HCT116 (cell line): ENCODE measurements at places on chromosomes 4 and X. TPM values are rescaled to one million over a fixed set of nuclear protein-coding genes. Genes with fewer than 3 reads are reported as not detected.

Gene ABCG2
- 0.44 TPM for total RNA-seq

Gene TBL1X
- total RNA-seq = 37.8 TPM

Gene APLN
- 0.22 TPM for total RNA-seq

Gene MID1
- total RNA-seq = 48.8 TPM

Gene TENM3
- 0.54 TPM for total RNA-seq

Gene OTC
- total RNA-seq = not detected

Gene EDA
- total RNA-seq = 5.2 TPM

Gene DRP2
- 0.64 TPM for total RNA-seq

Gene DCAF4L1
- 0.39 TPM for total RNA-seq

Gene FGG
- 2.7 TPM for total RNA-seq

Gene ZCCHC18
- total RNA-seq = not detected

Gene PNMA6F
- total RNA-seq = not detected

Gene CDKL2
- total RNA-seq = 1.2 TPM

- no peak for DNase-seq
- H3K4me1 ChIP-seq = peaks cover 11% of the 10 kb centered on the region
- H3K4me3 ChIP-seq = no peak overlapping the region
- no peaks in the 10 kb centered on the region for H3K27me3 ChIP-seq
- H3K36me3 ChIP-seq = no peaks in the 10 kb centered on the region
- no peak overlapping the region for H3K27ac ChIP-seq
Observed at GRCh38 chr4:178553201-178553600, 1111.0 kb upstream of the AGA start.

GRCh38 chr4:185916231-185916630, 104.2 kb upstream of the SORBS2 start:
- DNase-seq = no peak
- no peak overlapping the region for H3K27ac ChIP-seq
- H3K4me3 ChIP-seq = no peak overlapping the region
- H3K36me3 ChIP-seq = no peaks in the 10 kb centered on the region

- no peaks in the 10 kb centered on the region for H3K27me3 ChIP-seq
- no peaks in the 10 kb centered on the region for H3K36me3 ChIP-seq
- DNase-seq = no peak
- no peak within 1 kb of the TSS for H3K27ac ChIP-seq
Observed at GRCh38 chr4:73998040-73999011, at the start of gene CXCL5. TSS of gene CXCL5 (minus strand) at chr4:73998677. CDS start at chr4:73998581, 96 bp downstream.

DNA sequence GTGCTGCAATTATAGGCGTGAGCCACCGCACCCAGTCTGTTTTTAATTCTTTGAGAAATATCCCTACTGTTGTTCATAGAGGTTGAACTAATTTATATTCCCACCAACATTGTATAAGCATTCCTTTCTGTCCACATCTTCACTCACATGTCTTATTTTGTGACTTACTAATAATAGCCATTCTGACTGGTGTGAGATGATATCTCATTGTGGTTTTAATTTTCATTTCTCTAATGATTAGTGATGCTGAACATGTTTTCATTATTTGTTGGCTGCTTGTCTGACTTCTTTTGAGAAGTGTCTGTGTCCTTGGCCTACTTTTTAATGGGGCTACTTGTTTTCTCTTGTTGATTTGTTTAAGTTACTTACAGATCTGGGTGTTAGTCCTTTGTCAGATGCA, 310.9 kb upstream of the MAOA start:
- H3K36me3 ChIP-seq = no peaks in the 10 kb centered on the region
- no peak overlapping the region for H3K27ac ChIP-seq
- H3K4me1 ChIP-seq = no peaks in the 10 kb centered on the region
- DNase-seq = no peak

GRCh38 chr4:174207367-174207766, 76.1 kb downstream of the FBXO8 start:
- H3K4me1 ChIP-seq = no peaks in the 10 kb centered on the region
- no peaks in the 10 kb centered on the region for H3K36me3 ChIP-seq
- H3K4me3 ChIP-seq = no peak overlapping the region

- H3K27ac ChIP-seq = no peak overlapping the region
- DNase-seq = no peak
- no peak overlapping the region for H3K4me3 ChIP-seq
- H3K27me3 ChIP-seq = no peaks in the 10 kb centered on the region; the same call in 1 of the 2 replicates
- no peaks in the 10 kb centered on the region for H3K4me1 ChIP-seq
Observed at GRCh38 chr4:151905197-151905596, 144.4 kb upstream of the GATB start.

GRCh38 chrX:39950018-39950688, 147.6 kb downstream of the BCOR start:
- peaks cover 18% of the 10 kb centered on the region for H3K4me1 ChIP-seq
- no peak overlapping the region for H3K4me3 ChIP-seq
- no peaks in the 10 kb centered on the region for H3K27me3 ChIP-seq

- DNase-seq = no peak
- H3K27me3 ChIP-seq = no peaks in the 10 kb centered on the region
- no peak overlapping the region for H3K4me3 ChIP-seq
- peaks cover 35% of the 10 kb centered on the region for H3K36me3 ChIP-seq
Observed at GRCh38 chr4:24570574-24571236, 13.6 kb downstream of the DHX15 start.

- peaks cover 6% of the 10 kb centered on the region; the same call in 1 of the 2 replicates for H3K36me3 ChIP-seq
- no peak overlapping the region for H3K27ac ChIP-seq
- H3K27me3 ChIP-seq = no peaks in the 10 kb centered on the region
Observed at GRCh38 chrX:1430451-1430850, 22.3 kb downstream of the ASMTL start.

DNA sequence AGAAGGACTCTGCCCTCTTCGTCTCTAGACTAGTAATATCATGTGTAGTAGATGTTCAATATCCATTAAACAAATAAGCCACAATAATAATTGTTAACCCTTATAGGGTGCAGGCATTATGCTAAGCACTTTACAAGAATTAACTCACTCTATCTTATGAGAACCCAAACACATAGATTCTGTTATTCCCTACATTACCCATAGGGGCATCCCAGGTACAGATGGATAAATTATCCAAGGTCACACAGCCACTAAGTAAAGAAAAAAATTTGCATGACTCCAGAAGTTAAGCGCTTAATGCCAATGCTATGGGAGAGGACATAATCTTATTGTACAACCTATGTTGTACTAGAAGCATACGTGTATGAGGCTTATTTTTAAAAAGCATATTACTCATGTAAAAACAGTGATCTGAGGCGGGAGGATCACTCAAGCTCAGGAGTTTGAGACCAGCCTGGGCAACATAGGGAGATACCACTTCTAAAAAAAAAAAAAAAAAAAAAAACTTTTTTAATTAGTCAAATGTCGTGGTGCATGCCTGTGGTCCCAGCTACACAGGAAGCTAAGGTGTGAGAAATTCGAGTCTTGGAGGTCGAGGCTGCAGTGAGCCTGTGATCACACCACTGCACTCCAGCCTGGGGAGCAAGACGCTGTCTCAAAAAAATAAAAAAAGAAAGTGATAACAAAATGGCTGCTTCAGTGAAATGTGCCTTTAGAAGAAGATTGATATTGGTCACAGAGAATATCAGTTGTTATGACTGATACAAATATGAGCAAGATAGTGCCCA, 13.6 kb downstream of the LDB2 start:
- H3K27ac ChIP-seq = no peak overlapping the region
- 0 out of 2 replicates have a peak, but pooled peaks cover 3% of the 10 kb centered on the region for H3K27me3 ChIP-seq
- H3K4me1 ChIP-seq = no peaks in the 10 kb centered on the region
- H3K36me3 ChIP-seq = no peaks in the 10 kb centered on the region
- no peak for DNase-seq

DNA sequence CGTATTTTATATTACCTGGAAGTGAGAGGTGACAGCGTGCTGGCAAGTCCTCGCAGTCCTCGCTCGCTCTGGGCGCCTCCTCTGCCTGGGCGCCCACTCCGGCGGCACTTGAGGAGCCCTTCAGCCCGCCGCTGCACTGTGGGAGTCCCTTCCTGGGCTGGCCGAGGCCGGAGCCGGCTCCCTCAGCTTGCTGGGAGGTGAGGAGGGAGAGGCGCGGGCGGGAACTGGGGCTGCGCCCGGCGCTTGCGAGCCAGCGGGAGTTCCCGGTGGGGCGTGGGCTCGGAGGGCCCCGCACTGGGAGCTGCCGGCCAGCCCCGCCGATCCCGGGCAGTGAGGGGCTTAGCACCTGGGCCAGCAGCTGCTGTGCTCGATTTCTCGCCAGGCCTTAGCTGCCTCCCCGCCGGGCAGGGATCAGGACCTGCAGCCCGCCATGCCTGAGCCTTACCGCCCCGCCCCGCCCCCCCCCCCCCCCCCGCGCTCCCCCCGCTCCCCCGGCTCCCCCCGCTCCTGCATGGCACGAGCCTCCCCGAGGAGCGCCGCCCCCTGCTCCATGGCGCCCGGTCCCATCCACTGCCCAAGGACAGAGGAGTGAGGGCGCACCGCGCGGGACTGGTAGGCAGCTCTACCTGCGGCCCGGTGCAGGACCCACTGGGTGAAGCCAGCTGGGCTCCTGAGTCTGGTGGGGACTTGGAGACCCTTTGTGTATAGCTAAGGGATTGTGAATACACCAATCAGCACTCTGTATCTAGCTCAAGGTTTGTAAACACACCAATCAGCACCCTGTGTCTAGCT, 298.9 kb upstream of the MAGEB16 start:
- no peaks in the 10 kb centered on the region for H3K27me3 ChIP-seq
- H3K36me3 ChIP-seq = no peaks in the 10 kb centered on the region
- H3K4me1 ChIP-seq = no peaks in the 10 kb centered on the region
- H3K4me3 ChIP-seq = no peak overlapping the region
- no peak overlapping the region for H3K27ac ChIP-seq
- DNase-seq = no peak

GRCh38 chr4:140102421-140102820, 51.6 kb downstream of the MAML3 start:
- H3K27me3 ChIP-seq = no peaks in the 10 kb centered on the region
- no peak overlapping the region for H3K4me3 ChIP-seq
- no peaks in the 10 kb centered on the region for H3K36me3 ChIP-seq
- H3K27ac ChIP-seq = no peak overlapping the region
- H3K4me1 ChIP-seq = peaks cover 13% of the 10 kb centered on the region; the same call in 1 of the 2 replicates

GRCh38 chr4:8859550-8860095, 12.0 kb downstream of the HMX1 start:
- no peak overlapping the region for H3K27ac ChIP-seq
- no peaks in the 10 kb centered on the region for H3K36me3 ChIP-seq
- no peak overlapping the region for H3K4me3 ChIP-seq
- no peak for DNase-seq
- H3K4me1 ChIP-seq = no peaks in the 10 kb centered on the region

GRCh38 chr4:182369211-182369610, 126.0 kb downstream of the TENM3 start:
- H3K27ac ChIP-seq = no peak overlapping the region
- H3K36me3 ChIP-seq = no peaks in the 10 kb centered on the region
- DNase-seq = no peak

GRCh38 chr4:172819353-172819752, 349.3 kb upstream of the GALNT7 start:
- no peaks in the 10 kb centered on the region for H3K4me1 ChIP-seq
- no peak overlapping the region for H3K4me3 ChIP-seq
- no peaks in the 10 kb centered on the region for H3K27me3 ChIP-seq
- H3K27ac ChIP-seq = no peak overlapping the region
- H3K36me3 ChIP-seq = no peaks in the 10 kb centered on the region

- no peak overlapping the region for H3K4me3 ChIP-seq
- no peak overlapping the region for H3K27ac ChIP-seq
- peaks cover 4% of the 10 kb centered on the region; the same call in 1 of the 2 replicates for H3K4me1 ChIP-seq
- no peaks in the 10 kb centered on the region for H3K36me3 ChIP-seq
Observed at GRCh38 chrX:19723427-19723826, 164.0 kb downstream of the SH3KBP1 start.

DNA sequence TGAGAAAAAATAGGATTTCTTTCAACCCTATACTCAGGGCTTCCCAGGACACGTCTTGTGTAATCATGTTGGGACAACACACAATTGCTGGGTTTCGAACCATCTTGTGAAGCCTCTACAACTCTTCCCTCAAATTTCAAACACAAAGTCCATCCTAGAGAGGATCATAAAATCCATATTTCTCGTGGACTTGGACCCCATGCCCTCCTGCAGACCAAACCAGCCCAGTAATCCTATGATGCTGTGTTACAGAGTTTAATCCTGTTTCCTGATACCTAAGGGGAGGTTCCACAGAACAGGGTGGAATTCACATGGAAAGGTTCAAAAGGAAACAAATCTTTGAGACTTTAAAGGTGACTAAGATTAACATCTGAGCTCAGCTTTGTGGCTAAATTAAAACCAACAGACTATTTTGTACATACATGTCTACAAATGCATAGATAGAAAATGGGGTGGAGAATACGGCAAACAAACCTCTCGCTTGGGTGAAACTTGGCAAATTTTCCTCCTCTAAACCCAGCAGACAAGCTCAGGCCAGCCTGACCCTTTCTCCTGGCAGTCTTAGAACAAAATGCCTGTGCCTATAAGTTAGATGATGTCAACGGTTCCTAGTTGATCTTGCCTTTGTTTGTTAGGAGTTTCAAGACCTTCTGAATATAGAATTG, 38.1 kb downstream of the EGFL6 start:
- no peak overlapping the region for H3K4me3 ChIP-seq
- H3K27me3 ChIP-seq = no peaks in the 10 kb centered on the region
- no peak overlapping the region for H3K27ac ChIP-seq
- no peak for DNase-seq

- H3K27me3 ChIP-seq = no peaks in the 10 kb centered on the region
- no peak overlapping the region for H3K4me3 ChIP-seq
- H3K4me1 ChIP-seq = no peaks in the 10 kb centered on the region
- H3K36me3 ChIP-seq = no peaks in the 10 kb centered on the region
Observed at GRCh38 chr4:122577189-122577553, 43.7 kb downstream of the IL21 start.

DNA sequence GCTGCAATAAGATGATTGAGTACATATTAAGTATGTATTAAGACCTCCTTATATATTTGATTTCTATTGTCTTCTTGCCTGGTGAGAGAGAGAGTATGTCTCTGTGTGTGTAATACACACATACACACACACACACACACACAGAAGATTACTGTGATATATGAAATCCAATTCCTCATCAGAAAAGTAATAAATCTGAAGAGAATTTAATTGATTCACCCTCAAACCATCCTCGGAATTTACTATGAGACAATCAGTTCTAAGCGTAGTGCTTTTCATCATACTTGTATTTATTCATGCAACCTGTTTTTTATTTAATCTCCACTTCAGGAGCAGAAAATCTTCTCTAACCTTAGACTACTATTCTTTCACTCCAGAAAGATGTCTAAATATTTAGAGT, 62.3 kb upstream of the TLL1 start:
- DNase-seq = no peak
- no peak overlapping the region for H3K27ac ChIP-seq
- H3K4me3 ChIP-seq = no peak overlapping the region

GRCh38 chr4:84263415-84263814, 235.7 kb downstream of the NKX6-1 start:
- H3K27ac ChIP-seq = no peak overlapping the region
- DNase-seq = no peak
- H3K36me3 ChIP-seq = no peaks in the 10 kb centered on the region

DNA sequence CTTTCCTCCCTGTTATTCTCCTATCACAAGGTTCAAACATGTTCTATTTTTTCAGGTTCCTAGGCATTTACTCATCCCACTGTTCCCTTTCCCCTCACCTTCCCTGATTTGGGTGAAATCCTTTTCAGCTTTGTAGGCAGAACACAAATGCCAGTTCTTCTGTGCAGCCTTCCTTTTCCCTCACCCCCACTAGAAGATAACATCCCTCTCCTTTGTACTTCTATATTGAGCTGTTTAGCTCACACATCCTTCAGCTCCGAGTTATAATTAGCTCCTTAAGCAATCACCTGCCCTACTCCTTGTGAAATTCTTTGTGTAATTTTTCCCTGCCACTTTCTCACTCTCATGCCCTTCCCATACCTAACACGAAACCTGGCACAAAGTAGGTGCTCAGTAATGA, 240.9 kb downstream of the AR start:
- no peaks in the 10 kb centered on the region for H3K4me1 ChIP-seq
- no peak overlapping the region for H3K27ac ChIP-seq
- no peak overlapping the region for H3K4me3 ChIP-seq
- no peak for DNase-seq
- no peaks in the 10 kb centered on the region for H3K36me3 ChIP-seq
- H3K27me3 ChIP-seq = no peaks in the 10 kb centered on the region
